Cortex of kidney (tissue), 1 donor: ENCODE measurements at places on chromosomes 1 and 21.

DNA sequence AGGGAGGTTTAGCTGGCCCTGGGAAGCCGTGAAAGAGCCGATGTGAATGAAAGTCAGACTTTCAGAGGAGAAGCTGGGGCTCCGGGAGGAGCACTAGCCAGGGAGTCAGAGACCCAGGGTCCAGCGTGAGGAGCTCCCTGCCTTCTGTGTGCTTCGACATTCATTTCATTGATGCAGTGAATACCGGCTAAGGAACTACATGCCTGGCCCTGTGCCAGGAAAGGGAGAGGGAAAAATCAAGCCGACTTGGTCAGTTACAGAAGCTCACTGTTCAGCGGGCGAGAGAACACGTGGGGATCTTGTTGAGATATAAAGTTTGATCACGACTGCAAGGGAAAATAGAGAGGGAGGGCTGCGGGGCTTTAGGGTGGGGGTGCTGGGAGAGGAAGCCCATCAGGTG lies 76.7 kb upstream of the RUNX3 start:
- DNase-seq = no peak

GRCh38 chr1:44483089-44483874 lies 78.2 kb downstream of the RNF220 start:
- no peak for DNase-seq

DNA sequence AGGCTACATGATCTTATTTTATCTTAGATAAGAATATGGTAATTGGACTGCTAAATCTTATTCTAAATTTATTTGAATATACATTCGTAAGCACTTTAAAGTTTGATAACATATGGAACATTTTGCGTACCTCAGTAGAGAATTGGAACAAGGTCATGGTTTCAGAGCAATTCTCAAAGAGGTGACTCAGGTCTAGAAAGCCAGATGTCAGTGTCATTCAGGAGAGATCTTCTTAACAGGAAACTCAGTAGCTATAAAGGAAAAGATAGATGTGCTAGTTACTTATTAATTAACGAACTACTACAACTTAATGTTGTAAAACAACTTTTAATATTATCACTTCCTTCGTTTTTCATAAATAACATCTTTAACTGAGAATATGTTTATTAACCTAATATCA lies 142.5 kb downstream of the USP25 start:
- no peak for DNase-seq

- DNase-seq = no peak
Observed at GRCh38 chr1:22018583-22019559, 17.4 kb downstream of the CELA3A start.

- no peak for DNase-seq
Observed at GRCh38 chr1:87115891-87116290, 201.5 kb downstream of the HS2ST1 start.

DNA sequence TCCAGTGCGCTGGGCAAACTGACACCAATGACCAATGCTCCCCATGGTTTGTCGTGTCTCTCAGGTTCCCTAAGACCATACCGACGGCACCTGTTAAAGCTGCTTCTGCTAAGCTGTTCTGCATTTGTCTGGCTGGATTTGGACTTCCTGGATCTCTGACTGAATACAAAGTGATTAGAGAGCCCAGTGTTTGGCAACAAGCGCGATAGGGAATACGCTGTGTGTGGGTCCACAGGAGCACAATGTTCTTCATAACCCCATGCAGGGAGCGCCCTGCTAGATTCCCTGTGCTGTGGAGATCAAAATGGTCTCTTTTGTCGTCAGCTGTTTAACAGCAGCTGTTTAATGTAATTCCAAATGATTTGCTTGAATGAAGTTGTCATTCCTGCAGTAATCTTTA lies 26.0 kb upstream of the ESRRG start:
- no peak for DNase-seq

DNA sequence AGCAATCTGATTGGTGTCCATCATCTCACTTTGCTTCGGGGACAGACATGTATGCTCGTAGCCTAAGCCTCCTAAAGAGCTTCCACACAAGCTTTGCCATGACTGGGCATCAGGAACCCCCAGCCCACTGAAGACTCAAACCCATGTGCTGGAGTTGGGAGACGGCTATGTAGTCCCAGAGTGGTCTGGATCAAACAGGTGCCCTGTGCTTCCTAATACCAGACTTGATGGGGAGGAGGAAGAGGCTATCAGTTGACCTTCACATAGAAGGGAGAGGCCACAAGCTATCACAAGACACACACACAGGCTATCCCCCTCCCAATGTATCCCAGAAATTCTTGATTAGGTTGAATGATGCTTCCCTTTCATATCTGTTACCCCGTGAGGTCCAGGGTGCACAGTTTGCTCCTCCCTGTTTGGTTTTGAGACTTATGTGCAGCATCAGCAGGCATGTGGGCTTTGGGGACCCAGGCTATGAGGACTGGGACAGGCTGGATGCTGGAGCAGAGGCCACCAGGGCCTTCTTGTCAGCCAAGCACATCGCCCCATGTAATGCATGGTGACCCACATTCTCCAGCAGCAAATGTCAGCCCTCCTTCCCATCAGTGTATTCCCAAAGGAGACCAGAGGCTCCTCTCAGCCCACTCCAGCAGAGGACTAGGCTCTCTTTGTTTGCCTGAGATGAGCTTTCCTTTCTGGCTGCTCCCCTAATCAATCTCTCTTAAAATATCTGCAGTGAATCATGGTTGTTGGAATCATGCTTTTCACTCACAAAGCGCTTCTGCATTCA lies 159.8 kb downstream of the GRIK3 start:
- DNase-seq = no peak

- no peak for DNase-seq
Observed at GRCh38 chr1:90924982-90925381, 96.9 kb downstream of the ZNF644 start.

GRCh38 chr21:32007456-32007855 lies 134.6 kb downstream of the HUNK start:
- no peak for DNase-seq

GRCh38 chr1:21497466-21498061 lies 11.7 kb upstream of the ALPL start:
- DNase-seq = no peak

DNA sequence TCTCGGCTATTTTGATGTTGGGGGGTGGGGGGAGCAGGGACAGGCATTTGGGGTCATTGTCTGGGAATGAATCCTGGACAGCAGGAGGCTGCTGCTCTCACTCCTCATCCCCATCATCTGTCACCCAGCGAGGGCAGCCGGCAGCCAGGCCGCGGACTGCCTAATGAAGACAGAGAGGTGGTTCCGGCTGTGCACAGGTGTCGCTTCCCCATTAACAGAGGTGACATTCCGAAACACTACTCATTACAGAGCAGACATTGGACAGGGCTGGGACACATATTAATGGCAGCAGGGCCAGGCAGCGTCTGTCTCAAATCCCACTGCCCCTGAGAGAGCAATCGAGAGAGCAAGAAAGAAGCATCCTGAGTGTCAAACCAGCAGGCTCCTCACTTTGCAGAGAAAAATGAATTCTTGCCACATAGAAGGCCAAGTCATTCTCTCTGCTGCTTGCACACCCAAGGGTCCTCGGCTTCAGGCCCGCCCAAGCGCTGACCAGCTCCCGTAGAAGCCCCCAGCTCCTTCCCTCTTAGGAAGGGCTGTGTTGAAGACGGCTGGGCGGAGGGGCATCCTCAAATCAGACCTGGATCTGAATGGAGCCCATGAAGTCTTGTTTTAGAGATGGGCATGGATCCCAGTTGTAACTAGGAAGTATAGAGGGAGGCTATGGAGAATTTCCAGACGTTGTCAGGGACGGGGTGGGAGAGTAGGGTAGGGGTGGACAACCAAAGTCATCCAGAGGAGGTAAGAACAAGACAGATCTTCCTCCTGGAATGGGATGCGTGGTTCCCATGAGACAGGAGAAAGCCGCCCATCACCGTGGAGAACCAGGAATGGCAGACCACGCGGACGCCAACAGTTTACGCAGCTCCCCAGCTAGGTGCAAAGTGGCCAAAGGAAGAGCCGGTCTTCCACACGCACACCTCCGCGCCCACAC lies 8.2 kb upstream of the LEMD1 start:
- no peak for DNase-seq

DNA sequence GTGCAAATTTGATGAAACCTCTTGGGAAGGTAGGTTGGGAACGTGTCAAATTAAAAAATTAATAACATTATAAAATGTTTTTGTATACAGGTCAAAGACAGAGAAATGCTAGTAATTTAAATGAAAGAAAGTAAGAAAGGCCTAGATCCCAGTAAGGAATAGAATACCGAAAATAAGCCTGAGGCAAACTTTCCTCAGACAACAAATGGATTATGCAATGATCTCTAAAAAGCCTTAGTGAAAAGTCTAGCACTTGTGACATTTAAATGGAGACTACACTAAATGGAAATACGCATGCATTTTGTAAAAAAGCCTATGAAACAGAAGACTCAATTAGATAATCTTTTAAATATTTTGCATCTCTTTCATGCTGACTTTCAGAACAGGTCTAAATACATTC lies 138.5 kb upstream of the ZNHIT6 start:
- no peak for DNase-seq

DNA sequence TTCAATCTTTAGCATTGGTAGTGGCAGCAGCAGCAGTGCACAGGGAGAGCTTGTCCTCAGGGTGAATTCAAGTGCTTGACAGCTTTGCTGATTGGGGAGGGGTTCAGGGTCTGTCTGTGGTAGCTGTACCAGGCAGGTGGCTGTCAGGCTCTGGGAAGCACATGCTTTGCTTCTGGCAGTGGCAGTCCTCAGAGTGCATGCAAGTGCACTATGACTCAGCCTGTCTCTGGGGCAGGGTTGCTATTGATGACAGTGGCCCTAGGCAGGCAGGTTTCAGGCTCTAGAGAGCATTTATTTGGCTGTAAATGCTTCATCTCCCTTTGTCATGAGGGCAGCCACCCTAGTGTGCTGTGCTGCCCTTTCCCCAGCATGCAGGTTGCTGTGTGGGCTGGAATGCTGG lies 251.9 kb upstream of the LRRC7 start:
- no peak for DNase-seq

DNA sequence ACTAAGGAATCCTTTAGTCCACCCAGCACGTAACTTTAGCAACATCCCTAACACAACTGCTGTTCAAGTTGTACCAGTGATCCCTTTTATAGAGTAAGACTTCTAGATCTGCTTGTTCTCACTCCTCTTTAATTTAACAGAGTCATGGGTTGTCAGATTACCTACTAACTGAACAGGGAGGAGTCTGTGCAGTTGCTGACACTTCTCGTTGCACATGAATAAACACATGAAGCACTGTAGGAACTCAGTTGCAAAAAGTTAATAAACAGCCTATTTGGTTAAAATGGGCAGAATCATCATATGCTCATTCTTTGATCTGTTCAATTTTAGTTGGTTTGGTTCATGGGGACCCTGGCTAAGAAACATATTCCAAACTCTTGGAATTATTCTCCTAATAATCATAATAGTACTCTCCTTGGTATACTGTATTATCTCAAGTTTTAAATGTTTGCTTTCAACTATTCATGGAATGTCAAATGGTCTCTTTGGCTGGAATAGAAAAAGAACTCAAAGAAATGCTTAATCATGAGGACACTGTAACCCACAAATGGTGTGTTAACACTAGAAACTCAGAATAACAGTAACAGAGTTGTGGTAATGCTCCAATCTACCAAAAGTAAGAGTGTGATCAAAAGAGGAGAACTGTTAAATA lies 15.6 kb downstream of the PLPPR5 start:
- no peak for DNase-seq

DNA sequence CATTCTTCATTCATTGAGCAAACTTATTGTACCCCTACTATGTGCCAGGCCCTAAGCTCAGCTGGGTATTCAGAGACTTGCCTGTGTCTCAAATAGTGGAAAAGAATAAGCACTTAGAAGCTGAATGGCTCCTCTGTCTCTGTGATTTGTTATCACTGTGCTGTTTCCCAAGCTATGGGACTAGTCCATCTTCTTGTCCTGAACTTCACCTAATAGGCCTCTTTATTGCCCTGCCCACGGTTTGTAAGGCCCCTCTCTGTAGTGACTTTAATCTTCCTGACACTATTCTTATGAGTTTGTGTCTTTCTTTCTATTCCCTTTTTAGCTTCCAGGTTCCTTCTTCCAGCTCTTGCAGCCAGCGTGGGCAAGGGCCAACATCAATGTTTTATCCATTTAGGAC lies 85.4 kb upstream of the LPGAT1 start:
- DNase-seq = no peak

DNA sequence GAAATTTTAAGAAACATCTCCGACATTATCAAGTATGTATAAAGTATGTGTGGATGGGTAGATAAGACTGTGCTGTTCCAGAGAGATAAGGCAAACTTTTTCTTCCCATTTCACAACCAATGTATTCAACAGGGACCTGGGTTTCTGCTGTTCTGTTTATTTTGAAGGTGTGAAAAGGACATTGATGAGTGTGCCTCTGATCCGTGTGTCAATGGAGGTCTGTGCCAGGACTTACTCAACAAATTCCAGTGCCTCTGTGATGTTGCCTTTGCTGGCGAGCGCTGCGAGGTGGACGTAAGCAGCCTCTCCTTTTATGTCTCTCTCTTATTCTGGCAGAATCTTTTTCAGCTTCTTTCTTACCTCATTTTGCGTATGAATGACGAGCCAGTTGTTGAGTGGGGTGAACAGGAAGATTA lies 174.0 kb downstream of the CRB1 start:
- DNase-seq = no peak

DNA sequence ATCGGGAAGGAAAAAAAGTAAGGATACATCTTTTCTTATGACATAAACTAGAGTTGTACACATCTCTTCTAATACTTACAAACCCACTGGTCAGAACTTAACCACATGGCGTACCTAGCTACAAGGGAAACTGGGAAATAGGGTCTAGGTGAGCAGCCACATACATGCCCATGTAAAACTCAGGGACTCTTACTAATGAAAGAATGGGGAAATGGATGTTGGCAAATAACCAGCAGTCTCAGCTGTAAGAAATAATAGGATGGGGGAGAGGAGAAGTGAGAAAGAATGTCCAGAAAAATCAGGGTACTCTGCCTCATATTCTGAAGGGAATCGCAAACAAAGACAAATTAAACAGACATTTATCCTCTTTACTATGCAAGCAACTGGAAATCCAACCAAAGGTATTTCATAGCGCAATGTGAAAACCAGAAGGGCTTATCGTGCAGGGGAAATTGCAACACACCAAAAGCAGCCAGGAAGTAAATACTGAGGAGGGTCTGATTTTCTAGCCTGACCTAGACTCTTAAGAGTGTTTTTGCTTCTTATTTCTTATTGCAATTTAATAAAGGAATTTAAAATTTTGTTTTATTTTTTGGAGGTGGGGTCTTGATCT lies 17.5 kb downstream of the GTF2B start:
- no peak for DNase-seq

GRCh38 chr1:167856711-167857418 lies 57.1 kb downstream of the ADCY10 start:
- no peak for DNase-seq

- no peak for DNase-seq
Observed at GRCh38 chr1:245124644-245125043, 30.1 kb upstream of the KIF26B start.

DNA sequence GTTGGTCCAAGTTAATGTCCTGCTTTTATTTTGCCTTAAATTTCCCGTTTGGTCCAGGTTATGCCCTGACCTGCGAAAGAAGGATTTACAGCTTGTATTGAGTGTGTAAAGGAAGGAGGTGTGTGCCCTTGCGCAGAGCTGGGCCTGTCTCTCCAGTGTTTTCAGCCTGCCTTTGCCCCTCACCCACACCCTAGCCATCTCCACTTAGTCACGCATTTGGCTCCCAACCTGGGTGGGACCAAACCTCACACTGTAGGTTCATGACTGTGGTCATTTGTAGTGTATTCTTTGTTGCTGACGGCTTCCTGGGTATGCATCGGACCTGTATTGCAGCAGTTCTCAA lies 572 bp upstream of the SRSF10 start:
- DNase-seq = no peak

- DNase-seq = no peak
Observed at GRCh38 chr1:204136814-204137213, 15.0 kb downstream of the ETNK2 start.

- DNase-seq = no peak
Observed at GRCh38 chr1:200890818-200891773, 3.6 kb upstream of the INAVA start.
